ENCODE measurements at places on chromosomes 5 and 9. TPM values are rescaled to one million over a fixed set of nuclear protein-coding genes. Genes with fewer than 3 reads are reported as not detected.

Gene PNPLA7
- total RNA-seq, result under 0.01 TPM

Gene PAEP
- total RNA-seq, result not detected

Gene PCDHGA7
- under 0.01 TPM for total RNA-seq

Gene OLFML2A
- 128 TPM for total RNA-seq

Gene FOXD1
- 13.0 TPM for total RNA-seq

Gene TPPP
- 2.7 TPM for total RNA-seq

Gene SPATA31E1
- not detected for total RNA-seq

Gene MYMK
- not detected for total RNA-seq

Gene GPR150
- 0.21 TPM for total RNA-seq

Gene SIMC1
- 7.3 TPM for total RNA-seq

Gene HCN1
- not detected for total RNA-seq

Gene GRIN1
- 1.0 TPM for total RNA-seq

Gene ARID3C
- total RNA-seq, result 0.50 TPM

Gene FRRS1L
- not detected for total RNA-seq

Gene MATR3
- 265 TPM for total RNA-seq

Gene RGP1
- total RNA-seq, result 17.1 TPM

Gene FAM151B
- total RNA-seq, result 2.8 TPM

Gene SPINK13
- total RNA-seq, result not detected

Gene BTNL9
- 0.07 TPM for total RNA-seq

Gene KLHL3
- total RNA-seq, result 1.7 TPM

Gene POU5F2
- 1.7 TPM for total RNA-seq

Gene SLC36A2
- total RNA-seq, result not detected

Gene ZNF474
- total RNA-seq, result 0.28 TPM

Gene SLC34A3
- under 0.01 TPM for total RNA-seq

Gene C9orf153
- 0.64 TPM for total RNA-seq

Gene PCA3
- total RNA-seq, result not detected

Gene SLC36A3
- total RNA-seq, result not detected

Gene TLX3
- total RNA-seq, result not detected

Gene IL33
- 16.6 TPM for total RNA-seq

Gene FBN2
- 182 TPM for total RNA-seq

Gene RFX3
- total RNA-seq, result 1.7 TPM

Gene CSF2
- total RNA-seq, result 0.50 TPM

Gene FRMD3
- 0.43 TPM for total RNA-seq

Gene PTPRD
- 3.2 TPM for total RNA-seq

Gene HMGXB3
- total RNA-seq, result 67.8 TPM
